Right cardiac atrium (tissue), 5 donors: ENCODE measurements at places on chromosomes 7 and 10. TPM values are rescaled to one million over a fixed set of nuclear protein-coding genes. Genes with fewer than 3 reads are reported as not detected.

PIK3AP1 gene
- 1.4 TPM for polyA plus RNA-seq

MYH16 gene
- polyA plus RNA-seq: not detected

CDK14 gene
- 10.7 TPM for polyA plus RNA-seq

MPP7 gene
- polyA plus RNA-seq: 4.3 TPM

TCERG1L gene
- polyA plus RNA-seq: not detected

PODXL gene
- 29.1 TPM for polyA plus RNA-seq

INSYN2A gene
- 0.02 TPM for polyA plus RNA-seq

GCC1 gene
- 3.7 TPM for polyA plus RNA-seq

CRYGN gene
- polyA plus RNA-seq: 0.07 TPM

OR2A1 gene
- 0.02 TPM for polyA plus RNA-seq

GJD4 gene
- not detected for polyA plus RNA-seq

FLNC gene
- 216 TPM for polyA plus RNA-seq

LIPA gene
- polyA plus RNA-seq: 14.0 TPM

CTBP2 gene
- polyA plus RNA-seq: 16.6 TPM

FKBP6 gene
- not detected for polyA plus RNA-seq

GPRIN2 gene
- polyA plus RNA-seq: not detected

VSTM4 gene
- polyA plus RNA-seq: 9.9 TPM

SAP25 gene
- polyA plus RNA-seq: 0.79 TPM

SFRP5 gene
- polyA plus RNA-seq: 110 TPM

BTBD16 gene
- polyA plus RNA-seq: not detected

MMRN2 gene
- polyA plus RNA-seq: 19.8 TPM
